Activated naive CD4-positive, alpha-beta T cell treated with anti-CD3 and anti-CD28 coated beads, Interleukin-2, amount 10 ng/mL, durations not matched to agents 5 hours and 36 hours (primary cell): ENCODE measurements at places on chromosomes 11 and 22. TPM values are rescaled to one million over a fixed set of nuclear protein-coding genes. Genes with fewer than 3 reads are reported as not detected.

PARVB gene
- 22.2 TPM for total RNA-seq

UPK3A gene
- not detected for total RNA-seq

SLC25A45 gene
- total RNA-seq, result 41.0 TPM

OR8G1 gene
- not detected for total RNA-seq

KCNJ1 gene
- not detected for total RNA-seq

OMP gene
- total RNA-seq, result not detected

ARHGAP8 gene
- total RNA-seq, result not detected

FAM180B gene
- 0.15 TPM for total RNA-seq

SOX10 gene
- not detected for total RNA-seq

PIH1D2 gene
- total RNA-seq, result 0.17 TPM

MRGPRE gene
- total RNA-seq, result not detected

PKP3 gene
- not detected for total RNA-seq

TUB gene
- 0.02 TPM for total RNA-seq

DNAJB7 gene
- not detected for total RNA-seq

OR4P4 gene
- total RNA-seq, result not detected

FAM111B gene
- total RNA-seq, result 63.2 TPM

NXPE2 gene
- not detected for total RNA-seq

NXPE4 gene
- total RNA-seq, result not detected

ACCS gene
- 52.3 TPM for total RNA-seq

FOSL1 gene
- total RNA-seq, result 1.8 TPM

VPREB3 gene
- total RNA-seq, result not detected
